ENCODE measurements at places on chromosomes 16 and 17. TPM values are rescaled to one million over a fixed set of nuclear protein-coding genes. Genes with fewer than 3 reads are reported as not detected.

DNA sequence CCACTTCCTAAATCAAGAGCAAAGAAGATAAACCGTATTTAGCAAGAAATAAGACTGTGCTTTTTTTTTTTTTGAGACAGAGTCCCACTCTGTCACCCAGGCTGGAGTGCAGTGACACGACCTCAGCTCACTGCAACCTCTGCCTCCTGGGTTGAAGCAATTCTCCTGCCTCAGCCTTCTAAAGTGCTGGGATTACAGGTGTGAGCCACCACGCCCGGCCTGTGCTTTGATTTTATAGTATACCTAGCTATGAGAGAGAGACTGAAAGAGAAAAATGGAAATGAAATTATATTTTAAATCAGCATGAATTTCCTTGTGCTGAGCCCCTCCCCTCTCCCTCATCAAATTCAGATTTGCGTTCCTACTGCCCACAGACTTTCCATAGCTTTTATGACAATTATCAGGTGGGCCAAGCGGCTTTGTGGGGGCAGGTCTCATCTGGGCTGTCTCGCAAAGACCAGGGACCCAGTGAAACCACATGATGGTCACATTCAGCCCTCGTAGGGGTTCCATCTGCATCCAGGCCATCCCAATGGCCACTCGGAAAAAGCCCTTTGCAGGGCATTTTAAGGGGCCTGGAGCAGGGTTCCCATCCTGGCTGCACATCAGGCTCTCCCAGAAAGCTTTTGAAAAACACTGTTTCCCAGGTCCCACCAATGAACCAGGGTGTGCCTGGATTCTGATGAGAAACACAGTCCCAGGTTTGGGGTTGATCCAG lies 8.5 kb downstream of the CACNG1 start:
- no peak for DNase-seq

Gene MMP2
- total RNA-seq = 311 TPM

Gene AXIN1
- total RNA-seq = 53.3 TPM

Gene TOP2A
- 230 TPM for total RNA-seq

Gene BIRC5
- total RNA-seq = 119 TPM

Gene CFAP119
- total RNA-seq = 21.0 TPM

DNA sequence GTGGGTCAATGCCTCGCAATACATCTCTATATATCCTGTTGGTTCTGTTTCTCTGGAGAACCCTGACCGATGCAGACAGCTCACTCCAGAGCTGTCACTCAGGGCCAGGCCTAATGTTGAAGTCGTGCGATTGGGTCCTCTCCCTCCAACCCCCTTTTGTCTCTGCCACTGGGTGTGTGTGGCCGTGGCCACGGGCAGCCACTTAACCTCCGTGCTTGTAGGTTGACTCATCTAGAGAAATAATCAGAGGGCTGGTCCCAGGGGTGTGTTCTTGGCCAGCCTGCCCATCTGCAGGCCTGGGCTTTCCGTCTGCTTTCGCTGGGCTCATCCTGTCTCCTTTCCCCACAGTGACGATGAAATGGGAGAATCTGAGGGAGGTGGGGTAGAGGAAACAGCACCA lies 7.4 kb downstream of the ADAD2 start:
- no peak for DNase-seq

GRCh38 chr16:13427943-13428342 lies 492.0 kb upstream of the ERCC4 start:
- DNase-seq = no peak

DNA sequence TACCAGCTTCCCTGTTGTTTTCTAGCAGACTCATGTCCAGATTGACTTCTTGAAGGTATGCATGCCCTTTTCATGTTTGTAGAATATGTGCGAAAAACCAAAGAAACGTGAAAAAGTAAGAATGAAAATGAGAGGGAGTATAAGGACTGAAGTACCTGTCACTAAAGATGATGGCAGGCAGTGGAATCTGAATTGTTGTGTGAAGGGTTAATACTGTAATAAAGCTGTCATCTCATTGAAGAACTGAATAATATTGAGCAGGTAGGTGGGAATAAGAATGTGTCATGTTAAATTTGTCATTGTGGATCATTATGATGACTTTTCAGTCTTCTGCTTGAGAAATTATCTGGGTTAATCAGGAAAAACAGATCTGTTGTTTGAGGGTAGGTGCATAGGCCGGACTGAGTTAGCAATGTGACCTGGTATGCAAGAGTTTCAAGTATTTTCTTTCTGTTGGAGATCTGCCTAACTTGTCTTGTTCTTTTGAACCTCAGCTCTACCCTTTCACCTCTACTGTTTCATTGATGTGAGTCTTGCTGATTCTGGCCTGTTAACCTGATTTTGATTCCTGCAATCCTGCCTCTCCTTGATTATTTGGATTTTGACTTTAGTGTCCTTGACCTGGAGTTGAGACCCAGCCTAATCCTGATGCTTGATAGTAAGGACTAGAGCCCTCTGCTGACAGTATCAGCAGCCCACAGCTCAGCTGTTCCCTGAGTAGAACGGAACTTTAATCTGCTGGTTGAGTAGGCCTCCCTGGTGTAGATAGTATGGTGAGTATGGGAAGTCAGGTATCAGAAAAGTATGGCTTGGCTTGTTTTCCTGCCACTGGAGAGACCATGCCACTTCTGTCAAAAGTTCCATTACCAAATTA lies 64.6 kb downstream of the MAP2K4 start:
- DNase-seq = no peak

GRCh38 chr16:2213817-2214718 lies 572 bp downstream of the PGP start:
- DNase-seq = no peak
